A673 (cell line): ENCODE measurements at places on chromosomes 1 and 21.
A peak's percentile ranks its signal among the peaks of the same experiment; 100 is the strongest.

DNA sequence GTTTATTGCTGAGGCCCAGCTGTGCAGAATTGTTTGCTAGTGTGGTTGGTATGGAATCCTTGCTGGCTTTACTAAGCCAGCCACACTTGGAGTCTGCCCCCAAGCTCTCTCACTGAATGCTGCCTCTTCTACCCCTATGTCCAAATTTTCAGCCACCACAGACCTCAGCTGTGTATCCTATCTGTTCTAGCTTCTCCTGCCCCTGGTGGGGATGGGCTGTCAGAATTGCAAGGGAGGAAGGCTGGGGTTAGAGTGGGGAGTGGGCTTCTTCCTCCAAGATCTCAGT, 4.4 kb downstream of the NHLH1 start:
- DNase-seq = no peak

DNA sequence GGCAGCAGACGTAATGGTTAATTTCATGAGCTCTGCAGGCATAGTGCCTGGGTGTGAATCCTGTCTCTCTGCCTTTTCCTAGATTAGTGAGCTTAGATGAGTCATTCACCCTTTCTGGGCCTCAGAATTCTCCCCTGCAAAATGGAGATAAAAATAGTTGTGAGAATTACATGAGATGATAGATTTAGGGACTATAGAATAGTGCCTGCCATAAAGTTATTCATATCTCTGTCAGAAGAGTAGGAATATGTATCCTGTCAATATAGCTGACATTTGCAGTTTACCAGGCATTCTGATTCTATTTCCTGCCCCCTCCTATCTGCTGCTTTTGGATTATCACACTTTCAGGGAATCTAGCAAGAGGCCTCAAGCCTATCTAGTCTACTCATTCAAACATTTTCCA, 112.0 kb downstream of the PDE4B start:
- peak; percentile 19 for DNase-seq

DNA sequence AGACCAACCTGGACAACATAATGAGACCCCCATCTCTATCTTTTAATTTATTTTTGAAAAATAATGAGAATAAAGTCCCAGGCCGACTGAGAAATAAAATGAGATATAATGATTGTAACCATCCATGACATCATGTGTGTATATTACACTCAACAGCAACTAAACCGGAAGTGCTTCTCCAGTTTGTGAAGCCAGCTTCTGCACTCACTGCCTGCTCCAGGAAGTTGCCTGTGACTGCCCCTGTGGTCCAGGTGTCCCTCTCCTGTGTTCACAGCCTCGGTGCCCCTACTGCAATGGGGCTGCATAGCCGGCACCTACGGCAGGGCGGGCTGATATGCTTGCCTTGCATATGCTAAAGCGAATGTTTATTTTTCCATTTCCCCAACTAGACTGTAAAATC, 68.3 kb downstream of the SSBP3 start:
- no peak for DNase-seq

DNA sequence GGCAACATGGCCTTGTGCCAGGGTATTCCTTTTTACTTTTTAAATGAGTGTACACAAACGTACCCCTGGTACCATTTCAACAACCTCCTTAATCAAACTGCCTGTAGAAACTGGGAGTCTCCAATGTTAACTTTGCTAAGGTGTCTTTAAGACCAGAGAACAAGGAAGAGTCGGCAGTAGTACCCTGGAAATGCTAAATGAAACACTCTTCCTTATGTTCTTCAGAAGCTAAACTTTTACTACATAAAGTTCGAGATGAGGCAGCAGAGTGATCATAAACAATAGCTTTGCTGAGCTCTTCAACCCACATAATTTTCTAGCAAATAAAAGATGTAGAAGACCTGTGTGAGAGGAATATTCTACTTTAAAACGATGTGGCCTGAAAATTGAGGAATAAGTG, 297.7 kb upstream of the NRIP1 start:
- DNase-seq = no peak

DNA sequence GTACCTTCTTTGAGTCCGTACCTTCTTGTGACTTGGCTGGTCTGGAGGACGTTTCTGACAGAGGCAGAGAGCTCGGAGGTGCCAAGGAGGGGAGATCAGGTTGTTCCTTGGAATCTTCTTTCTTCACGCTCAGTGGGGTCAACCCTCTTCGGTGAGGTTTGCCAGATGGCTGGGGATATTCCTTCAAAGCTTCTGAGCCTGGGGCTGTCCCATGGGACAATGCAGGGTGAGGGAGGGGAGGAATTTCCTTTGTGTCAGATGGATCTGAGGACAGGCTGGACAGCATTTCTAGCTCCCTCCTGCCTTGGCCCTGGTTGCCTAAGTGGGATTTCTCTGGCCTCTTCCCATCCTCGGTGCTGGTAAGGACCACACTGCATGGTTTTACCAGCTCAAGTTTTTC, 95.5 kb upstream of the EDN2 start:
- no peak for DNase-seq

- DNase-seq = no peak
Observed at GRCh38 chr1:53532912-53533311, 73.7 kb downstream of the DMRTB1 start.

- no peak for DNase-seq
Observed at GRCh38 chr1:1098681-1099421, 17.0 kb downstream of the C1orf159 start.

DNA sequence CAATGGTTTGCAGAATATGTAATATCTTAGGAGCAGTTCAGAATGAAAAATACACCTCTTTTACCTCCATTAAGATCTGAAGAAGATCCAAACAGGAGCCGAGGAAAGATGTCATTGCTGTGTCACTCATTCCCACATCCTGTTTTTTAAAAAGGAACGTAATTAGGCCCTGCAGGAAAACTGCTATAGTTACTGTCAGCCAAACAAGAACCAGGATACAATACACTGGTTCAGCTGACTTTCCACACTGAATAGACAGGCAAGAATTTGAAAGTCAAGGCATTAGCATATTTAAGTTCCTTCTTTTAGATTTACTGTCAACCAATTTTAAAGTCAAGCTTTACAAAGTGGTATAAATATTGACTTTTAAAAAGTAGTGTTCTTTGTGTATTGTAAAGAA, 63.8 kb downstream of the IARS2 start:
- DNase-seq = no peak

- no peak for DNase-seq
Observed at GRCh38 chr1:153773096-153773921, 1.9 kb upstream of the SLC27A3 start.

DNA sequence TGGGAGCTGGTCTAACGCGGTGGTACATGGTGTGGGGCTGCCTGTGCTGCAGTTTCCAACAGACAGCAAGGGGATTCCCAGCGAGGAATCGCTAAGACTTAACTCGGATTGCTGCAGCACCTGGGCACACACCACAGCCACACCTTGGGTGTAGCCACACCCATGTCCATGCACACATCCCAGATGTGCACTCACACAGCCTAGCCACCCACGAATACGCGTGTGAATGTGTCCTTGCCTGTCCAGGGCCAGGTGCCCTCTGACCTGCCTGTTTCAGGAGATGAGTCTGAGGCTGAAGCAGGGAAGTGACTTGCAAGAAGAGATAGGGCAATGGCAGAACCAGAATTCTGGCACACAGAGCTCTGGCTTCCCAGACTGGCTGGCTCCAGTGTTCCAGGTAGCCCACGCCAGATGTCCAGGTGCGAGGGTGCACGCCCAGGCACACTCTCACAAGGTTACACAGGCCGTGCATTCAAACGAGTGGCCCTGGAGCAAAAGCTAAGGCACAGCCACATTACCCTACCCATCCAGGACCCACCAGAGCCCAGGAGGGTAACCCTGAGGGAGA, 272.7 kb downstream of the TRABD2B start:
- no peak for DNase-seq

GRCh38 chr1:17802164-17802563, 47.0 kb downstream of the ACTL8 start:
- no peak for DNase-seq
